ENCODE measurements at places on chromosomes 5 and 9. TPM values are rescaled to one million over a fixed set of nuclear protein-coding genes. Genes with fewer than 3 reads are reported as not detected.

DNA sequence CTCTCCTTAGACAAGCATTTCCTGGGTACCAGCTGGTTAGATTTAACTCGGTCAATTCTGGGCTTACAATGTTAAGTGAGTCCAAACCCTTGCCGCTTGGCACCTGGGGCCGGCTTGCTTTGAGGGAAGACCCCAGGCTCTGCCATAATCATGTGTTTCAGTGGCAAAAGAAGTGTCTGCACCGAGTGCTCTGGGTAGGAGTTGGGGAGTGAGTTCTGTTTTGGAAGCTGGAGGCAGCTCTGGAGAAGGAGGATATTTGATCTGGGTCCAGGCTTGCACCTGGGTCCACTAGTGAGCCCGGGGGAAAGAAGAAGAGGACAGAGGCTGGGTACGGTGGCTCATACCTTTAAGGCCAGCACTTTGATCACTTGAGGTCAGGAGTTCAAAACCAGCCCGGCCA, 8.4 kb upstream of the OLFM1 start:
- DNase-seq: peak; percentile 22

- no peak for DNase-seq
Observed at GRCh38 chr5:148952097-148952867, 110.6 kb downstream of the SH3TC2 start.

PCDHB8 gene
- 4.5 TPM for total RNA-seq

TBC1D13 gene
- 23.2 TPM for total RNA-seq

DNA sequence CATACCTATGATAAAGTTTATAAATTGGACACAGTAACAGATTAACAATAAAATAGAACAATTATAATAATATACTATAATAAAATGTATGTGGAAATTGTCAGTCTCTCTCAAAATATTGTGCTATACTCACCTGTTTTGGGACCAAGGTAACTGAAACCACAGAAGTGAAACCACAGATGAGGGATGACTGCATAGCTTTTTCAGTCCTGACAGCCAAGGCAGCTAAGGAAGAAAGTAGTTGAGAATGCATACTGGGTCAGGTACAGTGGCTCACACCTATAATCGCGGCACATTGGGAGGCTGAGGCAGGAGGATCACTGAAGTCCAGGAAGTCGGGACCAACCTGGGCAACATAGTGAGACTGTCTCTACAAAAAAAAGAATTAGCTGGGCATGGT, 8.9 kb downstream of the SRP19 start:
- DNase-seq: no peak

- no peak for DNase-seq
Observed at GRCh38 chr9:13351778-13352386, 72.4 kb upstream of the MPDZ start.

- peak; percentile 81 for DNase-seq
Observed at GRCh38 chr9:97468658-97469448, 32.6 kb upstream of the TMOD1 start.

MED27 gene
- 15.9 TPM for total RNA-seq

DNA sequence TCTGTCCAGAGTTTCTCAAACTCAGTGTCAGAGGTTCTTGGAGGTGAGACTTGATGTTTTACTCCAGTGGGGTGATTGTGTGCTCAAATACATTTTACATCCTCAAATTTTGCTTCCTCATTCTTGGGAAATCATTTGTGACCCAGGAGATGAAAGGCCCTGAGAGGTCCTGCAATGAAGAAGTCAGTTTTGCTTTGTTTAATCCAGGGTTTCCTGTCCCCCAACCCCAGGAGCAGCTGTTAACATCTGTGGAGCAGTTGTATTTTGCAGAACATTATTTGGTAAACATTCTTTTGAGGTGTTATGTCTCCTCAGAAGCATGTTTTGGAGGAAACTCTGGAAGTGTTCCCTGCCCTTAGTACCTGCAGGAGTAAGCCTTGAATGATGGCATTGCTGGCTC, 59.8 kb downstream of the DAB2IP start:
- DNase-seq: no peak

DNA sequence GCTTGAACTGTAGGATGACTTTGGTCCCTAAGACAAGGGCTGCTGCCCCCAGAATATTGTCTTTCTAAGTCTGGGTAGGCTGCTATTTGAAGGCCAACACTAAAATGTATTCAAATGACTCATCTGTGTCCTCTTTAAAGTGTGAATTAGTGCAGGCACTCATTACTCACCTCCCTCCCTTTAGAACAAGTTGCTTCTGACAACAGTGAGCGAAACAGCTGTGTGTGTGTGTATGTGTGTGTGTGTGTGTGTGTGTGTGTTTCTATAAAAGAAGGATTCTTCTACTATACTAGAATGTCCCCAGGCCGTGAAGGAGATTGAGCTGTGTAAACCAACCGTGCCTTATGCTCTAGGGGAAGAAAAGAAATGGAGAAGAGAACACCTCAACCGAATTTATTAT, 1337.2 kb downstream of the PTPRD start:
- DNase-seq: no peak

- no peak for DNase-seq
Observed at GRCh38 chr5:139984816-139985215, 58.3 kb downstream of the NRG2 start.

DNA sequence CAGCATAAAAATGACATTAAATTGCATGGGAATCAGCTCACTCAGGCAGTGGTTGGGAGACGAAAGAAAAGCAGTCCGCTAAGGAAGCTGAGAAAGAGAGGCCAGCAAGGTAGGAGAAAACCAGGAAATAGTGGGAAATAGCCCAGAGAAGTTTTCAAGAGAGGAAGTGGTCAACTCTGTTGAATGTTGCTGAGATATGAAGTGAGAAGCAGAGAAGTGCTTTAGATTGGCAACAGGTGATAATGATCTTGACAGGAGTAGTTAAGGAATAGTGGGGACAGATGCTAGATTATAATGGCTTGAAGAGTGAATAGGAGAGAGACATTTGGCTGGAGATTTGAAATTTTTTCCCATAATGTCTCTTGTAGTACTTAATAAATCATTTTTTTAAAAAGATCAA, 30.8 kb downstream of the CNTRL start:
- no peak for DNase-seq

GRCh38 chr5:175353926-175354325, 90.1 kb downstream of the DRD1 start:
- DNase-seq: no peak

GRCh38 chr5:94385767-94386166, 232.6 kb downstream of the KIAA0825 start:
- DNase-seq: no peak

DNA sequence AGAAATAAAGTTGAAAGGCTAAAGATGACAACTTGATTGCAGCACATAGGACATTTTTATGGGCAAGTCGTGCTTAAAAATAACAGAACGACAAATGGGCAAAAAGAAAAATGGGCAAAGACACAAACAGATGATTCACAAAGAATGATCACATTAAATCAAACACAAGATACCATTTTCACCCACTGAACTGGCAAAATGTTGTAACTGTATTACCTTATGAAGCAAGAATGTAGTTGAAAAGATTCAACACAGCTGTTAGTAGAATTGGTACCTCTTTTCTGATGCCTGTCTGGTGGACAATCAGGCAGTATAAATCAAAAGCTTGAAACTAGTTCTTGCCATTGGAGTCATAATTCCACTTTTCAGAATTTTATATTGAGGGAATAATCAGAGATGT, 81.0 kb upstream of the PALM2AKAP2 start:
- no peak for DNase-seq

PCDHGA12 gene
- 12.1 TPM for total RNA-seq

- no peak for DNase-seq
Observed at GRCh38 chr9:109780453-109781033, 545 bp downstream of the PALM2AKAP2 start.

DNA sequence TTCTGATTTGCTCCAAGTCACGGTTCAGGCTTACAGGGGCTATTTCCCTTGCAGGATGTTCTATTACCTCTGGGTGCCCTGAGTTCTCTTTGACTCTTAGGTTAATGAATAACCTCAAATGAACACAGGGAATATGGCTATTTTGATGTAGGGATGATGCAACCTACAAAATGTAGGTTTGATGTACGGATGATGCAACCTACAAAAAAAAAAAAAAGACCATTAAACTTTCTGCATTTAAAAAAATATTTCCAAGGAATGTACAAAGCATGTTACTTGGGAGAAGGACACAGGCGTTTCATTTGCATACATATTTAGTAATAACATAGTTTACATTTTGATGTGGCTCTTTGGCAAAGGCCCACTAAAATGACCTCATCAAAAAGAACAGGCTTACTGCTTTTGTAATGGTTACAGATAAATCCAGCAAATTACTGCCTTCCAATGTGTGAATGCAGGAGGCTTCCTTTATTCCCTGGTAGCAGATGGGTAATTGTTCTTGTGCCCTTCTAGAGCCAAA, 36.3 kb downstream of the ZNF474 start:
- no peak for DNase-seq

DNA sequence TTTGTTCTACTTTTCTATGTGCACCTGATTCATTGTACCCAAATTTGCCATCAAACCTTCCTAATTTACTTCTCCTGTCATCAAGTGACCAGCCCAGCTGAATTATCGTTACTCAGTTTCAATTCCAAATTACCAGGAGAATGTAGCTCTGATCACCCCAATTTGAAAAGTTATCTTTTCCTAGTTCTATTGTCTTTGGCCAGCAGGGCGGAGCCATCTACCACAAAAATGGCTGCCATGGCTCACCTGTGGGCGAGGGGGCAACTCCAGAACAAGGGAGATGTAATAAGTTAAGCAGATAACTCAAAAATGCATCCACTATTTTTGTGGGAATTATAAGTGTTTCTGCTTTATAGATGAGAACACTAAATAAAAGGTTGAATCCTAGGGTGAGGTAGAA, 133.8 kb upstream of the MOCS2 start:
- no peak for DNase-seq

- DNase-seq: no peak
Observed at GRCh38 chr5:98767581-98767980, 5.9 kb upstream of the RGMB start.

GRCh38 chr9:116312221-116312620, 158.6 kb downstream of the PAPPA start:
- no peak for DNase-seq

GRCh38 chr9:129327552-129328328, 149.7 kb upstream of the IER5L start:
- no peak for DNase-seq

DNA sequence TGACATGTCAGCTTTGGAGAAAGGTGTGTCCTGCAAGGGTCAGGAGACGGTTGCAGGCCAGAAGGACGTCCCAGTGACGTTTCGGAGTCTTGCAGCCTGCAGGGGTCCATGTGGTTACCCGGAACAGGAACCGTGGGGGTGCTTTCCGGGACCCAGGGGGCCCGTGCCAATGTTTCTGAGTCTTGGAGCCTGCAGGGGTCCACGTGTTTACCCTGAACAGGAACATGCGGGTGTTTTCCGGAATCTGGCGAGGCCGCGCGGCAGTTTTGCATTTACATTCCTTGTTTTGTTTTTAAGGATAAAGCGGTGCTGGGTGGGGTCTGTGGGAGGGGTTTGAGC, 30.6 kb downstream of the NKD2 start:
- no peak for DNase-seq

ANGPTL2 gene
- 46.4 TPM for total RNA-seq

- no peak for DNase-seq
Observed at GRCh38 chr5:31359839-31360238, 166.4 kb downstream of the CDH6 start.

CCDC183 gene
- 2.5 TPM for total RNA-seq

- DNase-seq: no peak
Observed at GRCh38 chr9:801399-802071, 40.0 kb upstream of the DMRT1 start.

ZBTB43 gene
- 12.7 TPM for total RNA-seq

- no peak for DNase-seq
Observed at GRCh38 chr5:170510559-170510958, 6.7 kb downstream of the KCNIP1 start.

CYSTM1 gene
- 49.5 TPM for total RNA-seq

DNA sequence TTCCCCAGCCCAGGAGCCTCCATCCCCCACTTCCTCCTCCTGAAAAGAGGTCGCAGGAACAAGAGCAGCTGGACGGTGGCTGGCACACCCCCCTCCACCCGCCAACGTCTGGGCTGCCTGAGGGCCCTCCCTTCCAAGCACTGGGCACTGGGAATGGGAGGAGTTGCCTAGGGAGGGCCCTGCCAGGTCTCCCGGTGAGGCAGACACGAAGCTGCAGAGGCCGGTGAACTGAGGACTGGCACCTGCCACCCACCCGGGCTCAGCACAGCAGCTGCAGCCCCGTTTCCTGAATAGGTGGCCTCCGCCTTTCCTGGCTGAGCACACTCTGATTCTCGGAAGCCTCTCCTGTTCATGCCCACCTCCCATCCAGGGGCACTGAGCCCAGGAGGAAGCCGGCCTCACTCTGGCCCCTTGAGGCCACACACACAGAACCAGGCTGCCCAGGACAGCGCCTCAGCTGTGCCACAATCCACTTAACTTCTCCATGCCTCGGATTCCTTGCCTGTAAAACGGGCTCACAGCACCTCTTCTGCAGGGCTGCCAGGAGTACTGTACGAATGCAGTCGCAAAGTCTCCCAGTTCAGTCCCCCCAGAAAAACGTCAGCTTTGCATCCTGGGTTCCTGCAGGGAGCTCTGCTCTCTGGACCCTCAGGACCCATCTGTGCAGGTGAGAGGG, 1.3 kb downstream of the NPDC1 start:
- DNase-seq: no peak

- DNase-seq: no peak
Observed at GRCh38 chr9:138063033-138063432, 185.5 kb downstream of the CACNA1B start.

- no peak for DNase-seq
Observed at GRCh38 chr5:161058781-161059180, 206.8 kb upstream of the ATP10B start.

SLC36A3 gene
- total RNA-seq: not detected

GRCh38 chr9:18357321-18357720, 116.6 kb upstream of the ADAMTSL1 start:
- DNase-seq: no peak

TAF11L4 gene
- not detected for total RNA-seq

DNA sequence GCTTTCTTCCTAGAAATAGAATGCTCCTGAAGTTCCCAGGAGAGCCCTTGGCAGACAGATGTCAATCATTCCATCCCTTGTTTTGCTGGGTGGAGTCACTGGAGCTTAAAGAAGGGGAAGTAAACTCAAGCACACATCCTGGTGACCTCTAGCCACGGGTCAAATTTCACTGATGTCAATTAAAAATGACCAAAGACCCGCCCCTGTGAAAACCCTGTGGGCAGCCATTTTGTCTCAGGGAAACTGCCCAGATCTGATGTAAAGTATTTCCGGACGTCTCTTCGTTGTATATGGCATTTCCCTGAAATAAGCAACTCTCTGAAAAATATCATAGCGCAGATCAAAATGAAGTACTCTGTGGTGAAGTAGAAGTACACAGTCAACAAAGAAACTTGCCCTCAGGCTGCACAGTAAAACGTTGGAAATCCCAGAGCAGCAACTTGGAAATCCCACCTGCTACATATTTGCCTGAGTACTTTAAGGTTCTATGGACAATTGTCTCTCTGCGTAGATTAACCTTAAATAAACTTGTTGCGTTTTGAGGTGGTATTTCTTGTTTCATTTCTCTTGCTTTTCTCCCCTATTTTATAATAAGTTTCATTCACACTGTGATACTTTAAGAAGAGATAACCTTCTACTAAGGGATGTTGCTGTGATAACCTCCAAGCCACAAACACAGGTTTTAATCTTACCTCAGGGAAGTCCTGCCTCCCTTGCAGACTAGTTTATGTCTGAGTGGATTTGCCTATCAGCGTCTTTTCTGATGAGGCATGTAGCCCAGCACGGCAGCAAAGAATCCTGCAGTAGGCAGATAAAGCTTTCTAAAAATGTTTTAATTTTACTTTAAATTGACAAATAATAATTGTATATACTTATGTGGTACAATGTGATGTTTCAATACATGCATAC, 60.9 kb upstream of the PIP5K1B start:
- DNase-seq: no peak

- DNase-seq: no peak
Observed at GRCh38 chr5:6143523-6143922, 234.8 kb downstream of the MED10 start.
